ENCODE measurements at places on chromosomes 4 and X.

DNA sequence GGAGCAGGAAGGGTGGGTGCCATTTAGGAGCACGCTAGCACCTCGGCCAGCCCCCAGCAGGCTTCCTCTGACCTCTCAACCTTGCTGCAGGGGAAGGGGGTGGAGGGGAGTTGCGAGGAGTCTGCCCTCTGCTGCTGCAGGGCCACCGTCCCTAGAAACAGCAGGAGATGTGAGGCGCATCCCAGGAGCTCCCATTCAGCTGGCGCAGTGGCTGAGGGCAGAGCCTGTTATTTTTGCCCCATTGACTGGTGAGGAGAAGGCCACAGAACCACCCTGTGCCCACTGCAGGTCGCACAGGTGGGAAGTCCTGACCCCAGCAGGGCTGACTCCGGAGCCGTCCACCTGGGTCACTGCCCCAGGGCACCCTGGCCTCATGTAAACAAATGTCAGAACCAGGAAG is 8.0 kb downstream of the PDE6B start:
- DNase-seq = no peak

GRCh38 chrX:15448010-15448639 is 45.0 kb downstream of the PIR start:
- no peak for DNase-seq

GRCh38 chr4:103118166-103118565 is 18.5 kb upstream of the BDH2 start:
- no peak for DNase-seq

DNA sequence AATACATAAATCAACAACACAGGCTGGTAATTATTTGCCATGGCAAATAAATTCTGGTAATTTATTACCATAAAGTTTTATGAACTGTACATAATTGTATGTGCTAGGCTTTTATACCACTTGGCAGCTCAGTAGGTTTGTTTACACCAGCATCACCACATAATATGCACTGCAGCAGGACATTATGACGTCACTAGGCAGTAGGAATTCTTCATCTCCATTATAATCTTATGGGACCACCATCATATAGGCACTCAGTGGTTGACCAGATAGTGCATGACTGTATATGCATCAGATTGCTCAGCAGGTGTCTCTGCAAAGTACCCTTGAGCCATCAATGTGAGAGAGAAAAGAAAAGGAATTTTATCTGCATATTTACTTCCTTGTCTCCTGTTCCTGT is 295.4 kb downstream of the CFAP47 start:
- peak; percentile 30 for DNase-seq

Data from NCI-H2029 (cell line).